Left renal cortex interstitium (tissue), 4 donors: ENCODE measurements at places on chromosomes 5 and 9.

DNA sequence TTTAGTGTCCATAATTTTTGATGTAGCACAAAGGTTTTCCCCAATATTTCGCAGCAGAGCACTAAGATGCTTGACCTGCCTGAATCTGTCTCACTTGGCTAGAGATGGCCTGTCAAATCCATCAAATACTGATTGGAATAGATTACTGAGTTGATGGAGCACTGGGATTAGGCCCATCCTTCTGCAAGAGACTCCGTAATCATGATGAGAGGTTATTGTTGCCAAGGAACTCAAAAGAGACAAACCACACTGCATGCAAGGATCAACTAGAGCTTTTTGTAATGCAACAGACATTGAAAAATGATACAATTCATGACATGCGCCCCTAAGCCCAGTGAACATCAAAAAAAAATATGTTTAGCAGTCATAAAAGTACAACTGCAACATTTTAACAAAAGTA, 585.3 kb upstream of the GRAMD2B start:
- no peak for DNase-seq

DNA sequence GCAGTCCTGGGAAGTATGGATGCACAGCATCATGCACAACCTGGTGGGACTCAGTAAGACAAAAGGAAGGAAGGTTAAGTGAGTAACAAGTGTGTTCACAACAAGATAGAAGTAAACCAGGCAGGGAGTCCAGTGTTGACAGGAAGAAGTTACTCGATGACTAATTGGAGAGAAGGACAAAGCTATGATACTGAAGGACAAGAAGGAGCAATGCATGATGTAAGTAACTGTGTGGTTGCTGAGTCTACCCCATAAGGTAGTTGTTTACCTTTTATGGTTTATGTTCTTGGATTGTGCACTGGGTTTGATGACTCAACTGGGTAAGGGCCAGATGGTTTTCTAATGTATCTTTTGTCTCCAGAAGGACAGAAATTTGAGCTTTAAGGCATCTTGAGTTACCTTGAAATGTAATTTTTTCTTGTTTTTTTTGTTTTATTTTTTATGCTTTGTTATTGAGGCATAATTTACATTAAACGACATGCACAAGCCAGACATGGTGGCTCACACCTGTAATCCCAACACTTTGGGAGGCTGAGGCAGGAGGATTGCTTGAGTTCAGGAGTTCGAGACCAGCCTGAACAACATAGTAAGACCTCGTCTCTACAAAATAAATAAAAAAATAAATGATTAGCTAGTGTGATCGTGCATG, 89.2 kb upstream of the CAST start:
- no peak for DNase-seq

GRCh38 chr5:124634741-124635323, 111.6 kb downstream of the ZNF608 start:
- DNase-seq = no peak

- DNase-seq = no peak
Observed at GRCh38 chr5:149572576-149573231, 8.6 kb upstream of the ARHGEF37 start.

GRCh38 chr9:101787891-101788290, 49.4 kb upstream of the GRIN3A start:
- DNase-seq = no peak

DNA sequence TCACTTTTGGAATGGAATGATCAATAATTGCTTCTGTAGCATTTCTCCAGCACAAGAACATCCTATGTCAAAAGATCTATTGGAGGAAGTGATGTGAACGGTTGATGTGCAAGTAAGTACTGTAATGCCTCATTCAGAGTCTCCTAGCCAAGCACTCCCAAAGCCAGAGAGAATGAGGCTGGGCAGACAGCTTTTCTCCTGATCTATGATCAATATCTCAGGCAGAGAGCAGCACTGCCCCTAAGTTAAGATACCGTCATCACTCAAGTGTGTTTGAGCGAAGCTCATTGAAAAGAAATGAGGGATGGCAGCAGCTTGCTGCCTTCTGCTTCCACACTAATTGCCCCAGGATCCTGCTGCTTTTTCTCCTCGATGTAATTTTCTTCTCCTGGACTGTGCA, 324.1 kb upstream of the GRAMD2B start:
- no peak for DNase-seq

DNA sequence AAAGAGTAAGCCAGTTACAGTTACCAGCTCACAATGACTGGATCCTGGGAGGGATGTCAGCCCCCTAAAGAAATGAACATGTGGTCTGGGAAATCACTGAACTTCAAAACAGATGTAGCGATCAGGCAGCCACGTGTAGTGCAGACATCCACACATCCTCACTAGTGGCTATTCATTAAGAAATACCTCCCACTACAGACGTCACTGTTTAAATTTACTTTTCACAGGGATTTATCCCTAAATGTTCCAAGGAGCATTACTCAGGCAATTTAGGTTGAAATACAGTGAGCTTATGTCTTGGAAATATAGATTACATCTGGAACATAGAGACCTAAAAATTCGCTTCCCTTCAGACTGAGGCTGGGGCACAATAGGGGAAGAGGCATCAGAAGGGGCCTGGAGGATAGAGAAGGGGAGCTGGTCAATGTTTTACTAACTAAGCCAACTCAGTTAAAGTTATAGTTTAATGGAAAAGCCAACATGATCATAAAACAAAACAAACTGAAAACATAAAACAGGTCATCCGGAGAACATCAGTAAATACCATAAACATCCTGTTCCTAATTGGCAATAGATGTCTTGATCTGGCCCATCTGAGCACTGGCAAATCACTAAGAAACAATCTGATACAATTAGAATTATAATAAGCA, 92.3 kb downstream of the FANCC start:
- DNase-seq = no peak

- no peak for DNase-seq
Observed at GRCh38 chr9:123064716-123065115, 31.2 kb downstream of the GPR21 start.

- DNase-seq = no peak
Observed at GRCh38 chr5:96922499-96923244, 13.2 kb upstream of the LNPEP start.
